ENCODE measurements at places on chromosomes 5 and 9. TPM values are rescaled to one million over a fixed set of nuclear protein-coding genes. Genes with fewer than 3 reads are reported as not detected.

CDX1 gene
- not detected for polyA plus RNA-seq

DAPK1 gene
- 0.13 TPM for polyA plus RNA-seq

HTR1A gene
- polyA plus RNA-seq = not detected

DNA sequence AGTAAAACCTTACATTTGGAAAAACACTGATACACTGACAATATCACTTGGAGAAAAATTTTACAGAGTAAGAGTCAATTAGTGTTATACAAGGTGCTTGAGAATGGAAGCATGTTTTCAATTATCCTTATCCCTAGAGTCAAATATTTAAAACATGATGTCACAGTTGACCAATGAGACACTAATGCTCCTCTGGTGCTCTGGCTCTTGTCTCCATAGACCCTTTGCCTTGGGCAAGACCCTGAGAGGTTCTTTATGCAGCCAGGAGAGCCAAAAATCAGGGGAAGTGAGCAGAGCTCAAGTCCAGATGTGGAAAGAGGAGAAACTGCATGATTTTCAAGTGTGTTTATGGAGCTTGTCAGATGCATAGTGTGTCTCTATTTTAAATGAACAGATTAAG is 153.9 kb downstream of the MARCHF11 start:
- DNase-seq = no peak

GRCh38 chr5:133456933-133457402 is 155.4 kb downstream of the FSTL4 start:
- DNase-seq = no peak

DNA sequence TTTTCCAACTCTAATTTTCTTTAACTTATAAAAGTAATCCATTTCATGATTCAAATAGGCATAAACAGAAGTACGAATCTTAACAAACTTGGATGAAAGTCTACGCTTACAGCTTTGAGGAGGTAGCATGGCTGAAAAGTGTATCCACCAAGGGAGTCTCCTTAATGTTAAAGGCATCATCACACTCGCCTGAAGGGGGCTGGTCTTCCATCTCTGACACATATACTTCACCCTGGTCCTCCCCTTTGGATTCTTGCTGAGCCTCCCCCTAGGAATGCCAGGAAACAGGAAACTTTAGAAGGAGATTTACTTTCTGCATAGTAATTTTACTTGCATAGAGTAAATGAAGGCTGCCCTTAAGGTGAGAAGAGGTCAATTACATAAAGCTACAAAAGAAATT is 10.3 kb upstream of the NME5 start:
- DNase-seq = no peak

GRCh38 chr5:78157001-78157400 is 137.5 kb downstream of the AP3B1 start:
- DNase-seq = no peak

GRCh38 chr5:117393125-117393524 is 818.5 kb upstream of the SEMA6A start:
- no peak for DNase-seq

DNA sequence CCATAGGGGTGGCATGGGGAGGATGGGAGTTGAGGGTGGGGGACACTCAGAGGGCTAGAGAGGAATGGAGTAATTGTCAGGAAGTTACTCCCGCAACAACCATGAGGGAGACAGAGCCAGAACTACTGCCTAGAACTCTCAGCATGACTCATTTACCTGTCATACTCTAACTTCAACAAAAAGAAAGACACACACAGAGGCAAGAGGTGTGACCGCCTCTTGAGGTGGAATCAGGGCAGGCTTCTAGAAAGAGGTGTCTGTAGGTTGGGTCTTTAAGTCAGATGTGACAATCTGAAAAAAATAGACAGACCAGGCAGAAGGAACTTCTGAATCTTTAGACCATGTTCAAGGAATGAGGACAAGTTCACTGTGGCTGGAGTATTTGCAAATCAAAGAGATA is 73.4 kb downstream of the GABBR2 start:
- no peak for DNase-seq

DNA sequence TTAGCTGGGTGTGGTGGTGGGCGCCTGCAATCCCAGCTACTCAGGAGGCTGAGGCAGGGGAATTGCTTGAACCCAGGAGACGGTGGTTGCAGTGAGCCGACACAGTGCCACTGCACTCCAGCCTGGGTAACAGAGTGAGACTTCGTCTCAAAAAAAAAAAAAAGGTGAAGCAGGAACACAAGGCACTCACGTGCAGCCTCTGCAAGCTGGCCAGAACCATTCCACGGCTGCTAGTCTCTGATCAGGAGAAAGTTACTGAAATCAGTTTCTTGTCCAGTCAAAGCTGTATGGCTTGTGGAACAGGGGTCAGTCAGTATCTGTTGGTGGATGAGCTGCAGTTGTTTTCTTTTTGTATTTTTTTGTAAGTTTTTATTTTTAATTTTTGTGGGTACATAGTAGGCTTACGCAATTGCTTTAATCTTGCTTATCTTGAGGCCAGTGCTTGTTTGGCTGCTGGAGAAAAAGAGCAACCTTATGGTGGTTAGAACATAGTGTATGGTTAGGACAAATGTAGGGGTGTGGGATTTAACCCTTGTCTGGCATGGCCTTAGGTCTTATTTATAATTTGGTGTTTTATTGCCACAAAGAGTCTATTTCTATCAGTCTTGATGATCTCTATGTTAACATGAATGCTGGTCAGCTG is 32.7 kb upstream of the GTF2H2C start:
- DNase-seq = no peak

DNA sequence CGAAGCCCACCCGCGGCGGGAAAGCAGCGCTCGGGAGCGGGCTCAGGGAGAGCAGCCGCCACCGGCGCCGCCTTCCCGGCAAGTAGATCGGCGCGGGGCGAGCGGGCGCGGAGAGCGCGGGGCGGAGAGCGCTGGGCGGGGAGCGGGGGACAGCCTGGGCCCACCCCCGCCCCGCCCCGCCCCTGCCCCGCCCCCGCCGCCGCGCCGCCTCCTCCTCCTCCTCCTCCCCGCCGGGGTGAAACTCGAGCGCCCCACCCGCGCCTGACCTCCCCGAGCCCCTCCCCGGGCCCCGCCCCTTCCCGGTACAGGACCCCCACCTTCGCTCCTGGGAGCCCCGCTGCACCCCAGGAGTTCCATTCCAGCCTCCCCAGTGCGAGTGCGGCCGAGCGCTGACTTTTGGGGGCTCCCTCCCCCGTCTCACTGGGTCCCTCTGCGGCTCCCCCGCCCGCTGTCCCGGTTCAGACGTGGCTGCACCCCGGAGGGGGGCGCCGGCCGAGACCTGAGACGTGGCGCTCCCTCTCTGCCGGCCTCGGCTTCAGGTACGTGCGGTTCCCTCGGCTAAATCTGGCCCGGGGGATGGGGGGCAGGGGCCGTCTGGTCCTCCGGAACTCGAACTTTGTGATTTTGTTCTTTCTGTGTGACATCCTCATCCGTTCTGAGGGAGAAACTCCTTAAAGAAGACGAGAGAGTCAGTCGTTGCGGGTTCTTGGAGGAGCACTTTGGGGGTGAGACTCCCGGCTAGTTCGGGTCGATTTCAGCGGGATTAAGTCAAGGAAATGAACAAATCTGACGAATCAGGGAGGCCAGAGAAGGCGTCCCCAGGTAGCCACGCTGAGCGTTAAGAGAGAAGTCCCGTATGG is at the start of gene SEMA5A:
Gene SEMA5A, minus strand, starts transcription at position 84 of the 860 bp plus-strand sequence. CDS start 166,129 bp downstream, outside the sequence.
- no peak for DNase-seq

DNA sequence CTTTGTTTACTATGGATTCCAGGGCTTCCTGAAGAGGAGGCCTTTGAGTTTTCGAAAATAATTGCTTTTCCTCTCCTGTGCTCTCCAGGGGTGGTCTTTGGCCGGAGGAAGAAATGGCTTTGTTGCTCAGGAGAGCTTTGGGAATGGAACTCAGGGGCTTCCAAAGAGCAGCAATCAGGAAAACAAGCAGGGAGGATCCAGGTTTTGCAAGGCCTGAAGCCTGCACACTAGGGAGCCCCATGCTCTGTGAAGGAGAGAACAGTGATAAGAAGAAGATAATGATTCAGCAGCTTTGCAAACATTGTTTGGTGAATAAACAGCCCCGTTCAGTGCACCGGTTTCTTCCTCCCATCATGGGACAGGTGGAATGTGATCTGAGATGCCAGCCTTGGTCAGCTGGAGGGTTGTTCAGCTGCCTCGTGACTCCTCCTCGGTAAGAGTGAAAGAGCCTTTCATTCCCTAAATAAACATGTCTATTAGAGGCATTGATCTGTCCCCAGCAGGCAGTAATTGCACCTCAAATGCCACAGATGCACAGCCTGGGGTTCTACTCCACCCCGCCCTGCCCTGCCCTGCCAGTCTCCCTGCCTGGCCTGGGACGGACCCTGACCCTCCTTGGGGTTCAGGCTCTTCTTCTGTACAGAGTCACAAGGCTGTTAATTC is 11.5 kb upstream of the ALDH1B1 start:
- DNase-seq = no peak

- no peak for DNase-seq
These were observed 106.0 kb upstream of the PTPN3 start for GRCh38 chr9:109604131-109604530.

DNA sequence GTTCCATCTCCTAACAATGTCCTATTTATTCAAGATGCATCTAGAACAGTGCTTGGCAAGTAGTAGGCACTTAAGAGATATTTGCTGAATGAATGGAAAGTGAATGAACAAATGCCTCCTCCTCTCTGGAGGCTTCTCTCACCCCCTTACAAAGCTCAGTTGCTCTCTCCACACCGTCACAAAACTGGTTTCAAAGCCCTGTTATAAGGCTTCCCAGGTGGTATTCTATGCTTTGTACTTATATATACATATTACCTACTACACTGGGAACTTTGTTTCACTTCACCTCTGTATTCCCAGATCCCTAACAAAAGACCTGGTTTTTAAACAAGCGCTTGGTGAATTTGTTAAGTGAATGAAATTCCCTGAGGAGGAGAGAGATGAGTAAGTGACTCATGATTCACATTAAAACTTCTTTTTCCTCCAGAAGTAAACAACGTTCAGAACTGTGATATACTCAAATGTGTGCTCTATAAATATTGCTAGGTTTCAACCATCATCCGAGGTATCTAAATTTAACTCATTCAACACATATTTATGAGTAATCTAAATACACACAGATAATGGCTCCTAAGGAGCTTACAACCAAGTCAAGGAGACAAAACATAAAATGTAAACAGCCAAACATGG is 36.0 kb downstream of the DENND1A start:
- DNase-seq = no peak

GRCh38 chr5:75885849-75886596 is 168.8 kb upstream of the POC5 start:
- DNase-seq = no peak

DNA sequence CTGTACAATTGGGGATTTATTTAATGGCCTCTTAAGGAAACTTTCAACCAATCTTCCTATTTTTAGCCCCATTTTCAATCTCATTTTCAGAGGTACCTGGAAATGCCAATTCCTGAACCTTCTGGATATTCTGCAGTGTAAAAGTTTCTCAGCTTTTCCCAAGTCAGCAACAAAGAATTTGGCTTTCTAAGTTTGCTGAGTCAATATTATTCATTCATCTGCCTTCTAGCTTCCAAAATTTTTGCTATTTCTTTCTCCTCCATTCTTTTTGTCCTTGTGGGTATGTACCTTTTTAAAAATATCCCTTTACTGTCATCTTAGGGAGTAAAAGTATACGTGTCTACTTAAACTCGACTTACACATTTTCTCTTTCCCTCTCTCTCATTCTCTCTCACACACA is 25.7 kb downstream of the CETN3 start:
- no peak for DNase-seq

DNA sequence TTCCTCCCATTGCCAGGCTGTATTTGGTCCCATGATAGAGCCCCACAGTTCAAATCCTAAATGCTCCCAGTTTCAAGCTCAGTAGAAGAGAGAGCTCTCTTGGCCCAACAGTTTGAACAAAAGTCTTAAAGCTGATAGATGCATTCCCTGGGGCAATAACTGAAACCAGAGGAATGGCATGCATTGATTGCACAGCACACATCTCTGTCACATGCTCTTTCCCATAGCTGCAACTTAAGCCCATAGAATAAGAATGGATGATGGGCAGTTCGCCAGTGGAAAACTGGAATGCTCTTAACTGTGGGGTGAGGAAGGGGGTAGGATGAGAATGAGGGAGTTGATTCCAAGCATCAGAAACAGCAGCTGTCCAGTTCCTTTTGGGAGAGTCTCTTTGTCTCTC is 1942.4 kb upstream of the WWC1 start:
- DNase-seq = no peak

DNA sequence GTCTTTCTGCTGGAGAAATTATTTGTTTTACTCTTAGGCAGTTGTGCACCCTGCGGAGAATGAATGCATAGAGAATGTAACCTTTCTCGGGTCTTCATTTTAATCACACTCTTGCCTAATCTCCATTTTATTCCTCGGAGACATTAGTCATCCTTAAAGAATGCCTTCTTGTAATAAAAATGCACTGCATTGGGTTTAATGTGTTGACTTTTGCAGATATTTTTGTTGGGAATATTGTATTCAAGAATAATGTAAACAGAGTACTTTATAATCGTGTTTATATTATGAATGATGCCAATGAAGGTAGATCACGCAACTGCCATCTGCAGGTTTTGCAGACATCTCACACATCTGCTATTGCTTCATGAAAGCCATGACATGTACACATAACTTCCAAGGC is 1093.9 kb upstream of the CDH6 start:
- DNase-seq = no peak

DNA sequence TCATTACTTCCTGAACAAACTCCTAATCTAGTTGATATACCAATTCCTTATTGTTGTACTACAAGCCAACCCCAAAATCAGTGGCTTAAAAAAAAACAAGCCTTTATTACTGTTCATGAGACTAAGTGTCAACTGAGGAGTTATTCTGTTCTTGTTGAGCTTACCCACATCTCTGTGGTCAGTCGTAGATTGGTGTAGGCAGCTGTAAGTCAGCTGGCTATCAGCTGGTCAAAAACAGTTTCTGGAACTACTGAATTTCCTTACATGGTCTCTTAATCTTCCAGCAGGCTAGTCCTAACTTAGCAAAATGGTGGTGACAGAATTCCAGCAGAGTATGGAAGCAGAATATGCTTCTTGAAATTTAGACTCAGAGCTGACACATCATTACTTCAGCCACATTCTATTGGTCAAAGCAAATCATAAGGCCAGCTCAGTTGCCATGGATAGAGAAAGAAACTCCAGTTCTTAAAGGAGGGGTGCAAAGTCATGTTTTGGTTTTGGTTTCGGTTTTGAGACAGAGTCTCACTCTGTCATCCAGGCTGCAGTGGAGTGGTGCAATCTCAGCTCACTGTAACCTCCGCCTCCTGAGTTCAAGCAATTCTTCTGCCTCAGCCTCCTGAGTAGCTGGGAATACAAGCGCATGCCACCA is 386.1 kb upstream of the MPDZ start:
- no peak for DNase-seq

- DNase-seq = no peak
These were observed 180.2 kb upstream of the EGFLAM start for GRCh38 chr5:38078161-38078560.
